Activated CD8-positive, alpha-beta memory T cell treated with anti-CD3 and anti-CD28 coated beads, Interleukin-2, amount 10 ng/mL, durations not matched to agents 7 days and 5 days (primary cell): ENCODE measurements at places on chromosomes 7 and 10.
A peak's percentile ranks its signal among the peaks of the same experiment; 100 is the strongest.

GRCh38 chr10:28254290-28254985 lies 48.4 kb downstream of the MPP7 start:
- DNase-seq = no peak

DNA sequence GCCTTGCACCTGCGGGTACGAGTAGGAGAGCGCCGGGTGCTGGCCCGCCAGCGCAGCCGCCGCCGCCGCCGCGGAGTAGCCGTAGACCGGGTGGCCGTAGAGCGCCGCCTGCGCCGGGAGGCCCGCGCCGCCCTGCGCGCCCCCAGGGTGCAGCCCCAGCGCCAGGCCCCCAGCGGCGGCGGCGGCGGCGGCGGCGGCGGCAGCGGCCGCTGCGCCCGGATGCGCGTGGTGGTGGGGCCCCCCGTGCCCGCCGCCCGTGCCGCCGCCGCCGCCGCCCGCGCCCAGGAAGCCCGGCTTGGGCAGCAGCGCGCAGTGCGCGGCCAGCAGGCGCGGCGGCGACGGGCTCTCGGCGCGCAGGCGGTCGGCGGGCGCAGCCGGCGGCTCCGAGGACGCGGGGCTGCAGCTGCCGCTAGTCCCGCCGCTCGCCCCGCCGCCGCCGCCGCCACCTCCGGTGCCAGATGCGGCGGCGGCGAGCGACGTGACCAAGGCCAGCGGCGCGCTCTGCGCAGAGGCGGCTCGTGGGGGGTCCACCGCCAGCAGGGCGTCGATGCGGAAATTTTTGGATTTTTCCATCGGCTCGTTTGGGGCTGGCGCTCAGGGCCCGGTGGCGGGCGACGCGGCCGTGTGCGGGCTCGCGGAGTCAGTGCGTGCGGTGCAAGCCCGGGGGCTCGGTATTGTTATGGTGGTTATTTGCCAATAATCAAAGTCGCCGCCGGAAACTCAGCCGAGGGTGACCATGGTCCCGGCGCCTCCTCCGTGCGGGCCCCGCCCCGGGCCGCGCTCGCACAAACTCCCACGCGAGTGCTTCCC lies 480 bp downstream of the MNX1 start:
- no peak for DNase-seq

GRCh38 chr10:71099731-71100361 lies 112.5 kb upstream of the UNC5B start:
- DNase-seq = no peak

DNA sequence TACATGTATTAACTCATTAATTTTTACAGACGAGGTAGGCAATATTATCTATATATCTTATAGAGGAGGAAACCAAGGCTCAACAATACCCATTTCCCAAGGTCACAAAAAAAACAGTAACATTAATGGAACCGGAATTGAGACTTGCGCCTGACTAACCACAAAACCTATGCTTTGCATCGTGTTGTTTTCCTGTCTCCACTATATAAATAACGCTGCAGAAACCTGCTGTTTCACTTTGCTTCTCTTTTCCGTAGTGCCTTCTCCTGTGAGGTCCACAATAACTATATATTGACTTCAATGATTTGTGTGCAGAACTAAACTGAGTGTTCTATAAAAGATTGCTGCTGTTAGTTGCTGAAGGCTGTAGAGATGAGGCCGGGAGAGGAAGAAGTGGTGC lies 97.7 kb upstream of the RPA3 start:
- no peak for DNase-seq

GRCh38 chr10:57624856-57625592 lies 642.7 kb downstream of the IPMK start:
- DNase-seq = no peak

- DNase-seq = no peak
Observed at GRCh38 chr10:42864575-42864974, 82.0 kb downstream of the BMS1 start.

GRCh38 chr7:17123020-17123419 lies 175.4 kb upstream of the AHR start:
- no peak for DNase-seq

DNA sequence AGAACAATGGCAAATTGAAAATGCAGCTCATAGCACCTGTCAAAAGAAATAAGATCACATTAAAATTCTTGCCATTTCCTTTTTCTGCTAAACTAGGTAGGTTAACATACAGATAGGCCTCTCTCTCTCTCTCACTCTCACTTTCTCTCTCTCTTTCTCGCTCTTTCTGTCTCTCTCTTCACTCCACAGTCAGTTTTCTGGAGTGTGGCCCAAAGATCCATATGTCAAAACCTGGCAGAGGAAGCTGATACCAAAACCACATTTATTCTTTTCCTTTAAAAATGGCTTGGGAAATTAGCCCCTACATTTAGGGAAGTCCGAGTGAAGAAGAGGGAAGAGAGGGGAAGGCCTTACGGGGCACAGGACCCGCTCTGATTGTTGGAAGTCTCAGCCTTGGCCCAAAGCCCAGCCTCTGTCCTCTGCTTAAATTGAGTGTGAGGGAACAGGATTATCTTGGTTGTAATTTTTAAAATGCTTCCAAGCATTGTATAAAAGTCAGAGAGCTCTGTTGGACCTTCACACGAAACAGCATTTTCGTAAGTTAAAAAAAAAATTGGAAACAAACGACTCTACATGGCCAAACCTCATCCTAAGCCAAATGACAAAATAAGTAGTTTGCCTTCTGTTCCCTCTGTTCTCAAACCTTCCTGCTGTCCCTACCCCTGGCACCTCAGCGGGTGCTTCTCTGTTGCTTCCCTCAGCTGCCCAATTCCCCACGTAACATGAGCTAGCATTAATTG lies 83.2 kb downstream of the FRMD4A start:
- no peak for DNase-seq

DNA sequence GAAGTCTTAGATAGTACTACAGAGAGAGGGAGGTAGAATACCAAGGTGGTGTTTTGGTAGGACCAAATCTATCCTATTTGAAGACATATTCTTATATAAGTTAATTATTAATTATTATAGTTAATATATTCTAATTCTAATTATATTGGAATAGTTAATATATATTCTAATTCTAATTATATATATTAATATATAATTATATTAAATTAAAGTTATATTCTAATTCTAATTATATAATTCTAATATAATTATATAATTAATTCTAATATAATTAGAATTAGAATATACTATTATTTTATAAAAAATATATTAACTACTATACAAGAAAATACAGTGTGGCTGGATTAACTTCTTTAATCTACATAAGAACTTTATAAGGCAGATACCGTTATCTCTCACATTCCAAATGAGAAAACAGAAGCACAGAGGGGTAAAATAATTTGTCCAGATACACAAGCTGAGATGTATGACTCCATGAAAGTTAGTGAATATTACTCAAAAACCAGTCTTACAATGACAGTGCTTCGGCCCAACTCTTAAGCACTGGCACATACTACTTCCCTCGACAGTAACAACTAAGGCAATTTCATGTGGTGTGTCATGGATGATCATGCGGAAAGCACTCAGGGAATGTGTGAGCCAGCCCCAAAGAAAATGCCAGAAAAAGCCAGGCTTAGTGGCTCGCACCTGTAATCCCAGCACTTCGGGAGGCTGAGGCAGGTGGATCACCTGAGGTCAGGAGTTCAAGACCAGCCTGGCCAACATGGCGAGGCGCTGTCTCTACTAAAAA lies 42.6 kb downstream of the TYW1B start:
- DNase-seq = no peak

- peak; percentile 41 for DNase-seq
Observed at GRCh38 chr7:2955269-2955668, 88.4 kb downstream of the CARD11 start.

- no peak for DNase-seq
Observed at GRCh38 chr7:18496341-18496700, 772 bp downstream of the HDAC9 start.

- peak; percentile 94 for DNase-seq
Observed at GRCh38 chr10:43322769-43323168, 48.7 kb upstream of the FXYD4 start.

DNA sequence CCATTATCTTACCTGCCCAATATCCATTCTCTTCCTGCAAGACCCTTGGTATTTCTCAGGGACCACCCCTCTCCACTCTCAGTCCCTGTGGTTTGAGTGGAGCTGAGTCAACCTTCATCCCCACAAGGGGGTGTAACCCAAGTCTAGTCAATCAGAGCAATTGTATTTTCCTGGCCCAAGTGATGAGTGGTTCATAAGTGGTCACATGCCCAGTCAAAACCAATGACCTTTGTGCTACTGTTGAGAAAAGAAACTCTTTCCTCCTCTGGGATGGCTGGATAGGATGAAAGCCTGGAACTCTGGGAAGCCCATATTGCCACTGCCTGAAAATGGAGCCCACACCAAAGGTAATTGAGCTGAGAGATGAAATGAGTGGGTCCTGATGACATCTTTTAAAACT lies 93.6 kb downstream of the SNX10 start:
- no peak for DNase-seq

DNA sequence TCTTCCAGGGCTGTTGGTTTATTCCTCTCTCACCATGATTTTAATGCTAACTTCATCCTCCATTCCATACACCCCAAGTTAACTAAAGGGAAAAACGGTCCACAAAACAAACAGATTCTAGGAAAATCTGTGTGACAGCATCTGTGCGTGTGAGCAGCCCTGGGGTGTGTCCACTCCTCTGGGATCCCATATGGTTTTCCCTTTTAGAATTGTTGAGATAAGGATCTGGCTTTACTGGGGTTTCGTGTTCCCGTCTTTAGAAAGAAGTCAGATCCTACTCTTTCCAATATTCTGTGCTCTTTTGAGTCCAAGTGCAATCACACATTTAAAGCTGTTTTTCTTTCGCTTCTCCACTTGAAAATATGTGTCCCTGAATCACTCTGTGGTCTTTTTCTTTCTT lies 257.1 kb downstream of the KLF6 start:
- DNase-seq = no peak

GRCh38 chr7:119175911-119176627 lies 951.6 kb downstream of the ANKRD7 start:
- peak; percentile 54 for DNase-seq

- no peak for DNase-seq
Observed at GRCh38 chr10:22837771-22838170, 90.1 kb upstream of the ARMC3 start.
